COLO829 (cell line): ENCODE measurements at places on chromosomes 7 and 10.

GRCh38 chr10:24496906-24497305, 226.8 kb downstream of the ARHGAP21 start:
- no peak for DNase-seq

DNA sequence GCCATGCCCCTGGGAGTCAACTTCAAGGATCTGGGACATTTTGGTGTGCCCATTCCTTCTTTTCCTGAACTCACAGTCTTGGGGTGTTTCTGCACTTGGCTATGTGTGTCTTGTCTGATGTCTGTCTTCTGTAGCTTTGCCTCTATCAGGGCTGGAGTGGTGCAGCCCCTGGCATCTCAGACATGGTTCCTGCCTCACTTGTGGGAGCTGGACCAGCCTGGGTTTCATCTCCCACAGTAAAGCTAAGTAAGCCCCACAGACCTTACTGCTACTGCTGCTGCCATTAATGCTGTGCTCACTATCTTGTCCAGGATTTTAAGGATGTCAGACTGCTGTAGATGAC, 59.0 kb downstream of the ADCYAP1R1 start:
- DNase-seq: no peak

DNA sequence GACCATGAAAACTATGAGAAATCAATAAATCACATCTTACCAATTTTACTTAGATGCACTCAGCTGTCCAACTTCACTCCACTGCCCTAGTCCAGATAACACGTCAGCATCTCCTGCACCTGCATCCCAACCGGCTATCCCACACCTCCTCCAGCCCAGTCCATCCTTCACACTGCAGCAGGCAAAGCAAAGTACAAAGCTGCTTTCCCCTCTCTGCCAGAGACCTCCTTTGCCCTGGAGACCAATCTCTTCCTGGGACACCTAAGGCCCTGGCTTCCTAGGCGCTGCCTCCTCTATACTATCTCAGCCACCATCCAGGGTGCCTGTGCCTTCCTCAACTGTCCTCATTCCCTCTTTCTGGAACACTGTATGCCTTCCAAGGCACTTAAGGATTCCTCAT, 90.3 kb upstream of the DDC start:
- no peak for DNase-seq

DNA sequence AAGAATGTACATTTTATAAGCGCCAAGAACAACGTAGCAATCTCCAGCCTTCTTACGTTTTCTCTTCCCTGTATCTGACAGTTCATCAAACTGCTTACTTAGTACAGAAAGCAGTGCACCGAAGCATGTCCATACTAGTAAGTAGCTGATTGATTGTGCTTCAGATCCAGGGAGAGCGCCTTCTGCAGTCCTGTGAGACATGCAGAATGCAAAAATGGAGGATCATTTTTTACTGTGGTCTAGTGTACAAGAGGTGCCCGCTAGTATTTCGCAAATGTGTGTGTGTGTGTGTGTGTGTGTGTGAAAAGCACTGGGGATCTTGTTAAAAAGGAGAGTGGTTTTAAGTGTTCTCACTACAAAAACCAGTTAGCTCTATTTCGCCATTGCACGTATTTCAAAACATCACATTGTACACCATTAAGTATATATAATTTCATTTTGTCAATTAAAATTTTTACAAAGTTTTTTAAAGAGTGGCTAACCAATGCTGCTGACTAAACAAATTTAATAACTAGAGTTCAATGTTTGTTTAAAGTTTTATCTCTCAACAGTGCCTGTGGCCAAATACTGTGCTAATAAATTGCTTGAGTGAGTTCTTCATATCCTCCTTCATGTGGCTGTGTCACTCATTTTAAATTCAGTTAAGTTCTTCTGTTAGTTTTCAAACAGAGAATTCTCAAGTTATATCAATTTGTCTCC, 99.6 kb downstream of the ZMYND11 start:
- DNase-seq: no peak

- DNase-seq: no peak
Observed at GRCh38 chr10:21518149-21518640, 7.3 kb downstream of the SKIDA1 start.

DNA sequence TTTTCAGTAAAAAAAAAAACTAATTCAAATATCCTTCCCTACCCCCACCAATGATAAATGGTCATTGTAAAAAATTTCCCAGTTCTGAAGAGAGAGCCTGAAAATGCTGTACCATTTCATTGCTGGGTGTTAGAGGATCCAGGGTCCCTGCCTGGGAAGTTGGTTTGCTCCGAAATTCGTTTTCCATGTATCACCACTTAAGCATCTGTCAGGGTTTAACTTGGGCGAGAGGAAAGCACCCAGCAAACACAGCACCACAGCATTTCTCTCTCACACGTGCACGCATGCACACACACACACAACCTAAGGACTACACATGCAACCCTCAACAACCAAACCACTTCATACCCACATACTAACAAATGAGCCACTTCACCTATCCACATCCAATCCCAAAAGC, 42.1 kb upstream of the EMX2 start:
- no peak for DNase-seq

- DNase-seq: no peak
Observed at GRCh38 chr10:86162696-86163400, 203.7 kb downstream of the GRID1 start.

DNA sequence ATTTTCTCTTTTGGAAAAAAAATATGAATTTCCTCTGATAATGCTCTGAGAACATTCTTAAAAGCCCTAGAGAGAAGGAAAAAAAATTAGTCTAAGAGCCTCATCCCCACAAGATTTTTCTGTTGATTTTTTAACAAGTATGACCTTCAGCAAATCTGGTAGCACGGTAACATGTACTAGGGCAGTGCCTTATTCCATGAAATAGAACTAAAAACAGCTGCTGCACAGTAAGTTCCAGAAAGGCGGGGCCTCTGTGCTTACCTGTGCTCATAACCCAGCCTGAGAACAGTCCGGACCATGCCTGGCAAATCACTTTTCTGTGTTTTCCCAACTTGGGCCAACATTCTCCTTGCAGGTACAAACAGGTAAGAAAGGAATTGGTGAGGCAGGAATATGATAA, 519.1 kb upstream of the AKR1E2 start:
- DNase-seq: no peak

DNA sequence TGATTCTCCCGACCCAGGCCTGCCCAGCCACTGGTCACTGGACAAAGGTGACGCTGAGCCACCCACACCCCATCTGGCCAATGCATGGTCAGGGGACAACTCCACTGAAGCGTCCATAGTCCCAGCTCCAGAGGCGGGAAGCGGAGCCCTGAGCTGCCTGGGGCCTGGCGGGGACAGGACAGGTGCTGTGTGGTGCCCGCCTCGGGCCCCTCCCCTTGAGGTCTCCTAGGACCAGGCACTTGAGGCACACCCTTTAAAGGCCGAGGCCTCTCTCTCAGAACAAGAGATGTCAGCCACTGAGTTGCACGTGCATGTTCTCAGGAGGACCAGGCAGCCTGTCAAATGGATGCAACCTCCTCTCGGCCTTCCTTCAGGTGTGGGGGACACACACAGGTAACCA, 52.5 kb upstream of the PPP2R2D start:
- DNase-seq: no peak

DNA sequence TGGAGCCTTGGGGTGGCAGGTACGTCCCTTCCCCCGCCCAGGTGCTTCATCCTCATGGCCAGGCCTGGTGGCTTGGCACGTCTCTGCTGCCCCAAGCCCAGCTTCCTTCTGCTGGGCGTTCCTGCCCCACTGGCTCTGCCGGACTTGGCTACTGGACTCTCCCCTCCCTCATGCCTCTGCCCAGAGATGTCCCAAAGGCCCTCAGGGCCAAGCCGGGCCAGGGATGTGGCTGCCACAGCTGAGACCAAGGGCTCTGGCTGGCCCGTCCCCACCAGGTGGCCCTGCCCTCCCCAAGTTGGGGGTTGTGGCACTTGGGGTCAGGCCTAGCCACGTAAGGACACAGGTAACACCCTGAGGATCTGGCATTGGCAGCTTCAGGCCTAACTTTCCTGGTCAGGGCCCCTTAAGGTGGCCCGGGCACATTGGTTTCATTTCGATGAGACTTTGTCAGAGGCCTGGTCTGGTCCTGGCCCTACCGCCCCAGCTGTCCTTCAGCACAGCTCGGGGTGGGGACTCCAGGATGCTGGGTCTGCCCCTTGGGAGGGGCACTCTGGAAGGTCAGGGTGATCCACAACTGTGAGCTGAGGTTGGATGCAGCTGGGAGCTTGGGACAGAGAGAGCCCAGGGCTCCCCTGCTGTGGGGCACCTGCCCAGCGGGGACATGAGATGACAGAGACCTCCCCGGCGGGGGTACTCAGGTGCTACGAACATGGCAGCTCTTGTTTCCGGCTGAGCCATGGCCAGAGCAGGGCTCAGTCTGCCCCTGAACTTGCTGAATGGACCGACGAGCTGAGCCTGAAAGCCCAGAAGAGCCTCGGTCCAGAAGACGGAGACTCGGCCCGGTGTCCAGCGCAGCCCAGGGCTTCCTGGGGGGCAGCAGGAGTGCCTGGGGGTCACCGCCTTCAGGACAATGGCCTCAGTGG, 2.9 kb downstream of the BHLHA15 start:
- no peak for DNase-seq

DNA sequence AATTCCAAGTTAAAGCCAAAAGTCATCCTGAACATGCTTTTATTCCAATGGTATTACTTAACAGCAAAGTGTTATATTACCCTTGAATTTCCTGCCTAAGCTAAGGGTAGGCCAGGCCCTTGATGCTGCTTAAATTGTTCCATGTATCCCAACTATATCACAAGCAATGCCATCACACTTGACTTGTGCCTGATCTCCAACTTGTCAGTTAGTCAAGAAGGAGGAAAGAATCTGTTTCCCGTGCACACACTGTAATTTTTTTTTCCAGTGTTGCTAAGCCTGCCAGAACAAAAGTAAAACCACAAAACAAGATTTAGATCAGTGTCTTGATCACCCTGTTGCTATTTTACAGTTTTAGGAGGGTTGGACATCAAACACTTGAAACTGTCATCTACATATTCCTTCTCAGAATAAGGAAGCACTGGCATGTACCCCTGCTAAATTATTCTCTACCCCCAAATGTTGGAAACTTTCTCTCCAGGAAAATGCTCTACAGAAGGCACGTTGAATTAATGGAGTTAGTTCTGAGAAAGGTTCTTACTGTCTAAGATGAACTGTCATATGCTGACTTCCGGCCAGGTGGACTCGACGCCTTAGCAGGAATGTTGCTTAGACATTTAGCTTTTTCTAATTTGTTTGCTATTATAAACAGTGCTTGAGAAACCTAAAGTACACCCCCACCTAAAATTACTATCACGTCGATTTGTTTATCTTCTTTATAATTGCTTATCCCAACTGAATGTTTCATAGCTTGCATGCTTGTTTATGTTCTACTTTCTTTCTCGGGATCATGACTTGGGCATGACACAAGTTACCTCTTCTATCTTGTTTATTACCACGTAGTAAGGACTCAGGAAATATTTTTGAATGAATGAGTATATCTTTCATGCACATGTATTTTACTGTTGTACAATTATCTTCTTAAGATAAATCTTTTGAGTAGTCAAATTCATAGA, 105.5 kb upstream of the ZNF438 start:
- DNase-seq: no peak

- DNase-seq: no peak
Observed at GRCh38 chr10:119243967-119244366, 36.6 kb downstream of the GRK5 start.

DNA sequence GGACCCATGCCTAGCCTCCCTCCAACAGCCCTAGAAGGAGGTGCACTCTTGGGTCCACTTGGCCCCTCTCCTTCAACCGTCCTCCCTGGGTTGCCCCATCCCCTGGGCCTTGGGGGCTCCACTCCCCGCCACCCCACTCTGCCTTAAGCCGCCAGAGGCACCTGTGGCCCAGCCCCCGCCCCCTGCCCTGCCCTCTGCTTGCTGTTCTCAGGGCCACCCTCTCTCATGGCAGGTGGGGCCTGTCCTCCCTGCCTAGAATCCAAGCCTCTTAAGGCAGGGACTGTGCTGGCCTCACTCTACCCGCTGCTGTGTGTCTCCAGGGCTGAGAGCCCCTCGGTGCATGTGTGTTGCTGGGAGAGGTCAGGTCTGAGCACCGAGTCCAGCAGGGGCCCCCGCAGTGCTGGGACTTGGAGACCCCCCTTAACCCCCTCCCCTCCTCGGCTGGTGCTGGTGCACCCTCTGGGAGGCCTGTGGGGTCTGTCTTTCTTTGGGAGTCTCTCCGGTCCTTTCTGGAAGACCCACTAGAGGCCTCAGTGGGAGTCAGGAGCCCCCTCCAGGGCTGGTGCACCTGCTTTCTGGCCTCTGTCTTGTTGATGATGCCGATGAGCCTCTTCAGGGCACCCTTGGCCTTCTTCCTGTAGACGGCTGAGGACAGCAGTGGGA, 43.8 kb downstream of the CFAP46 start:
- DNase-seq: no peak

- no peak for DNase-seq
Observed at GRCh38 chr7:22802426-22802825, 20.2 kb downstream of the TOMM7 start.

DNA sequence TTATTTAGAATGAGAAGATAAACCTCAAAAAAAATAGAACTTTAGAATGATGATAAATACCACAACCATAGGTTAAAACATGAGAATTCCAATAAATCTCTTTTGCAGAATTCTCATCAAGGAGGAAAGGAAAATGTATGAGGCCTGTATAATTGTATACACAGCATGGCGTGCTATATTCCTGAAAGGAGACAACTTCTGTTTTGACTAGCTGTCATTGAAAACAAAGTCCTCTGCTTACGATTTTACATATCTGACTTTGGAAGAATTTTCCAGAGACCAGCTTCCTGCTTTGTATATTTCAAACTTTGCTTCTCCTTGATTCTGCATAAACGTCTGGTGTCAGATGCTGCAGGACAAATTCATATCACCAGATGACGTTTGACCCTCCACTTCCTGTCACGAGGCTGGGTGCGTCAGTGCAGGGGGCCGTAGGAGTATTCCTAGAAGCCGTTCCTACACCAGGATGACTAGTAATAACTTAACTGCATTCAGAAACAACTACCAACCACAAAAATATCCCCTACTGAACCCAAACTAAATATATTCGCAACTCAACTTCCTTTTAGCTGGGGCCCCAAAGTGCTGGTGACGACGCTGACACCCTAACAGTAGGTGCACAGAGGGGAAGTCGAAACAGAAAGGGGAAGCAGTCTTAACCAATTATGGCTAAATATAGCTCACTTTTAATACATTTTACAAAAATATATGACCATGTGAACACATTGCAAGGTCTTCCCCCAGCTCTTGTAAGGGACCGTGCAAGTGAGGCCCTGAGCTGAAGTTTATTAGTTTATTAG, 178.6 kb upstream of the INHBA start:
- DNase-seq: no peak
